Effector CD8-positive, alpha-beta T cell (primary cell): ENCODE measurements at places on chromosomes 16 and 17.

DNA sequence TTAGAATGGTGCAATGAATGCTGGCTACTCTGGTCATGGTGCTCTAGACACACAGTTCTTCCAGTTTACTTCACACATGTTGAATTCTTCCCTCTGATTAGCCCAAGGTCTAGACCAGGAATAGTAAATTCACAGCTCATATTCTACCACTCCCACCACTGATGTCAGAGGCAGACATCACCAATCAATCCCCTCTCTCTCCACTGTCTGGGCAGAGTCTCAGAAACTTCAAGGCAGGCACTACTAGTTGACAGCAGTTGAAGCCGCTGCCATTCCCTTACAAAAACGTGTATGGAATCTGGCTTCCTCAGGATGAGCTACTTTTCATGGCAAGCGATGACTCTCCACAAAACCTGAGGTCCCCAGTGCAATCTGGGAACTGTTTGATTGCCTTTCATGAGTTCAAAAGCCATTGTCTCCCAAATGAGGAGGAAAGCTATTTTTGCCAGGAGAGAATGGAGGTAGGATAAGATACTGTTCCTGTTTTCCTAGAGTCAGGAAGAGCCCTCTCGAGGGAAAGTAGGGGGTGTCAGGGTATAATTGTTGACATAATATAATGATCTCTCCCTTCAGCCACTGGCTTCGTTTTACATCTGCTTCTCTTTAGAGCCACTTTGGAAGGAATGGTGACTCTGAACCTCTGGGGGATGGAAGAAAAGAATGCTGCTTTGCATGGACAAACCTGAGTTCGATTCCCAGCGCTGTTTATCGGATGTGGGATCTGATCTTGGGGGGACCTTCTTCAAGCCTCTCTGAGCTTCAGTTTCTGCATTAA, 90.0 kb downstream of the FOXL1 start:
- no peak for DNase-seq

- peak; percentile 66 for DNase-seq
Observed at GRCh38 chr17:75896415-75897159, at the start of gene TRIM65. Gene TRIM65, minus strand, starts transcription at chr17:75896951. Its CDS starts 14 bp downstream, at chr17:75896937.

DNA sequence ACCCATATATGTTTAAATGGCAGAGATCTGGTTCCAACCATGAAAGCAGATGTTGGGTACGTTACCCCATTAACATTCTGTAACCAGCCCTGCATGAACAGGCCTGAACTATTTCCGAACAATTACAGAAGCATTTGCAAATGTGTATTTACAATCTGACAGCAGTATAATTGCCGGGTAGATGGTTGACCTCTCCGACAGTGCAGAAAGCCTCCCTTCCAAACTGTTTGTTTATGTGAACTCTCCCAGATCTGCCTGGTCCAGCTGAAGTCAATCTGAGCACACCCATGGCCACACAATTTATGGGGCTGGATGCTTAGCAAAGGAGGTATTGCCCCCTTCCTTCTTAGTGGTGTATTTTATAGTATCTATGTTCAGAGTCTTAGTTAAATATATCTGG, 21.8 kb downstream of the NUDT7 start:
- no peak for DNase-seq

- DNase-seq, result no peak
Observed at GRCh38 chr16:89104930-89105571, 11.4 kb downstream of the ACSF3 start.

- DNase-seq, result no peak
Observed at GRCh38 chr17:50217591-50217990, 16.2 kb upstream of the COL1A1 start.

DNA sequence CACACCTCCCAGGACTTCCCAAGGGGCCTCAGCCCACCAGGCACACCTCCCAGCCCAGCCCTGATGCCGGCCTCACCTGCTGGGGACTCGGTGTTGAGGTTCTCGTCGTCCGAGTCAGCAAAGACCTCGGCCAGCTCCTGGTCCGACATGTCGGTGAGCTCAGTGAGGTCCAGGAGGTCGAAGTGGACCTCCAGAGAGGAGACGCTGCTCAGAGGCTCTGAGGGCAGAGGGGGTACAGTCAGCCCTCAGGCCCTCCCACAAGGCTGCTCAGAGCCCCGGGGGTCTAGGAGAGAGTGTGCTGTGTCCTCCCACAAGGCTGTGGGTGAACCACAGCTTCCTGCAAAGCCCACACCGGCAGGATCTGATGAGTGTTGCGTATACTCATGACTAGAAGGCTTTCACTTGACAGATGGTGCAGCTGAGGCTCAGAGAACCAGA, 10.5 kb downstream of the DBNDD1 start:
- peak; percentile 32 for DNase-seq

DNA sequence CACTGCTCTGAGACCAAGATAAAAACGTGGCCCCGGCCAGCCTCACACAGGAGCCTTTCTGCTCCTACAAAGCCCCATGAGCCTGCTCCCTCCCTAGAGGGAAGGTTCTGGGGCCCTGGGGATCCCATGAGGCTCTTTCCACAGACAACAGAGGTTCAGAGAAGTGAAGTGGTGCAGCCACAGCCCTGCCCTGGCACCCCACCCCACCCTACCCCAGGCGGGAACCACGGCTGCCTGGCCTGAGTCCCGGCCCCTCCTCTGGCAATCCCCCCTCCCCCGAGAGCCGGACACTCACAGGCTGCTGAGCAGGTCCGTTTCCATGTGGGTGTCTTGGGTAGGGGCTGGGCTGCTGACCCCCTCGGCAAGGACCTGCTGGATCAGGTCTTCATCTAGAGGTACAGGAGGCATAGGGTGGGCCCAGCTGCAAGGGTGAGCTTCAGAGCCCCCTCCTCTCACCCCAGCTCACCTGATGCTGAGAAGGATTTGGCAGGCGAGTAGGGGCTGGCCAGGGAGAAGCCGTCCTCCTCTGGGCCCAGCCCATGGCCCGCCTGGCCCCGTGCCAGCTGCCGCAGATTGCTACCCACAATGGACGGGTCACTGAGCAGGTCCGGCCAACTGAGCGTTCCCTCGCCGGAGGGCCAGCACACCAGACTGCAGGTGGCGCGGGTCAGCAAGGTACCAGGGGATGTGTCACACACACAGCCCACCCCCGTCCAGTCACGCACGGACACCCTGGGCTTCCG, 38.7 kb downstream of the PKD1 start:
- DNase-seq, result no peak

GRCh38 chr17:46059486-46059885, 60.4 kb downstream of the STH start:
- no peak for DNase-seq

DNA sequence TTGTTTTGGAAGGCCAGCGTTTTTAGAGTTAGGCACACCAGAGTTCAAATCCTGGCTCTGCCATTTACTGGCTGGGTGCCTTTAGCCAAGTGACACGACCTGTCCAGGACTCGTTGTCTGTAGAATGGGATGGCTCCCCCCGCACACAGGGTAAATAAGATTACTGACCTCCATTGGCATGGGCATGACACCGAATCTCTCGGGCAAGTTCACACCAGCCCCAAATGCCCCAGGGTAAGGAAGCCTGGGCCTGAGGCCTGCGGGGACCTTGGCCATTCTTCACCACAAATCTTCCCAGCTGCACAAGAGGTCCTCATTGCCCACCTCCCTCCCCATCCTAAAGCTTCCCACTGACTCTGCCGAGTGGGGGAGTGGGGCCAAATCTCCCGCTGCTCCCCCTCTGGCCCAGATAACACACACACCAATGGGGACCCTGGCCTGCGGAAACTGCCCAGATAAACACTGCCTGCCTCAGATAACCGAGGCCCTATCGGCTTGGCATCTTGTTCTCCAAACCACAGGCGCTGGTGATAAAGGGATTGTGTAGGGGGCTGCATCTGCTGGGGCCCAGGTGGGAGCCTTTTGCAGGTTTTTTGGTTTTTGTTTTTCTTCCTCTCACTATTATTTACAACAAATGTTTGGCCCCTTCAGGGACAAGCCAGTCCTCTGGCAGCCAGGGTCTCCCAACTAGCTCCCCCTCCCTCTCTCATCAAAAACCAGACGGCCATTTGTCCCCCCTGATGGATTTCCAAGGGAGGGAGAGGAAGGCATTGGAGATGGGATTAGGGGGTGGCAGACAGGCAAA, 75.0 kb upstream of the LHX1 start:
- DNase-seq, result no peak

GRCh38 chr17:8836821-8837562, 30.5 kb downstream of the PIK3R6 start:
- no peak for DNase-seq

- no peak for DNase-seq
Observed at GRCh38 chr16:65342231-65342866, 220.5 kb upstream of the CDH11 start.

- no peak for DNase-seq
Observed at GRCh38 chr17:28957277-28957991, 6.1 kb upstream of the PHF12 start.

DNA sequence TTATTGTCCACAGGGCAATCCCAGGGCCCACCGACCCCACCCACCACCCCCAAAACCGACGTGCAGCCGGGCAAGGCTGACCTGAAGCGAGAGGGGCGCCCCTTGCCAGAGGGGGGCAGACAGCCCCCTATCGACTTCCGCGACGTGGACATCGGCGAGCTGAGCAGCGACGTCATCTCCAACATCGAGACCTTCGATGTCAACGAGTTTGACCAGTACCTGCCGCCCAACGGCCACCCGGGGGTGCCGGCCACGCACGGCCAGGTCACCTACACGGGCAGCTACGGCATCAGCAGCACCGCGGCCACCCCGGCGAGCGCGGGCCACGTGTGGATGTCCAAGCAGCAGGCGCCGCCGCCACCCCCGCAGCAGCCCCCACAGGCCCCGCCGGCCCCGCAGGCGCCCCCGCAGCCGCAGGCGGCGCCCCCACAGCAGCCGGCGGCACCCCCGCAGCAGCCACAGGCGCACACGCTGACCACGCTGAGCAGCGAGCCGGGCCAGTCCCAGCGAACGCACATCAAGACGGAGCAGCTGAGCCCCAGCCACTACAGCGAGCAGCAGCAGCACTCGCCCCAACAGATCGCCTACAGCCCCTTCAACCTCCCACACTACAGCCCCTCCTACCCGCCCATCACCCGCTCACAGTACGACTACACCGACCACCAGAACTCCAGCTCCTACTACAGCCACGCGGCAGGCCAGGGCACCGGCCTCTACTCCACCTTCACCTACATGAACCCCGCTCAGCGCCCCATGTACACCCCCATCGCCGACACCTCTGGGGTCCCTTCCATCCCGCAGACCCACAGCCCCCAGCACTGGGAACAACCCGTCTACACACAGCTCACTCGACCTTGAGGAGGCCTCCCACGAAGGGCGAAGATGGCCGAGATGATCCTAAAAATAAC, 3.0 kb downstream of the SOX9 start:
- DNase-seq, result no peak
